RCC 7860 (cell line): ENCODE measurements at places on chromosomes 4 and X.

- no peak for DNase-seq
Measured at GRCh38 chrX:135697601-135698000, 15.8 kb upstream of the CT45A1 start.

GRCh38 chrX:109635146-109635545, 10.2 kb upstream of the KCNE5 start:
- DNase-seq, result no peak

GRCh38 chr4:141890279-141890678, 253.9 kb downstream of the IL15 start:
- DNase-seq, result no peak

DNA sequence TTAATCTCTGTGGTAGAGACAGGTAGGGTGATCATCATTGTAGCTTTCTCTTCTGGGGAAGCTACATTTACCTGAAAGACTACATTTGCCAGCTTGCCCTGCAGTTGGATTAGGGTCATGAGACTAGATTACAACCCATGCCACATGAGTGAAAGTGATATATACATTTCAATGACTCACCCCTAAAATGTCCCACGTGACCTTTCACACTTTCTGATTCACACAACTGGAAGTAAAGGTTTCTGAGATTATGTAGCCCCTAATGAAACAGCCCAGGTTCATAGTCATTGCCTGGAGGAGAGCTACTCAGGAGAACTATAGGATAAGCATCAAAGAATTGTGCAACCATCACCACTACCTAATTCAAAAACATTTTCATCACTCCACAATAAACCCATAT, 17.8 kb downstream of the PDCL2 start:
- DNase-seq, result no peak

GRCh38 chrX:19543951-19544381, 28.7 kb upstream of the MAP3K15 start:
- no peak for DNase-seq

DNA sequence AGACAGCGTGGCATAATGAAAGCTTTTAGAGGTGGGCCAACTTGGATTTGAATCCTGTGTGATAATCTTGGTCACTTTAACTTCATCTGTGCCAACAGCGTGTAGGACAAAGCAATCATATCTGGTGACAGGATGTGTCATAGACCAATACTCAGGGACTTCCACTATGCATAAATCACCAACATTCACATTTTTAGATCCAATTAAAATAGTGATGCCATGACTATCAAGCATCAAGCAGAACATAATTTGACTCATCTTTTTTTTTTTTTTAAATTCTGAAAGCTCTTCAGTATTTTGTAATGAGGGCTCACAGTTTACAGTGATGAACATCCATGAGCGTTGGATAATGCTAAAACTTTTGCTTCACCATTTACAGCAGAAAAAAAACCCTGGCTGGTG, 27.3 kb upstream of the RAPGEF2 start:
- DNase-seq, result no peak

GRCh38 chr4:9944431-9945425, 76.6 kb downstream of the SLC2A9 start:
- DNase-seq, result no peak

DNA sequence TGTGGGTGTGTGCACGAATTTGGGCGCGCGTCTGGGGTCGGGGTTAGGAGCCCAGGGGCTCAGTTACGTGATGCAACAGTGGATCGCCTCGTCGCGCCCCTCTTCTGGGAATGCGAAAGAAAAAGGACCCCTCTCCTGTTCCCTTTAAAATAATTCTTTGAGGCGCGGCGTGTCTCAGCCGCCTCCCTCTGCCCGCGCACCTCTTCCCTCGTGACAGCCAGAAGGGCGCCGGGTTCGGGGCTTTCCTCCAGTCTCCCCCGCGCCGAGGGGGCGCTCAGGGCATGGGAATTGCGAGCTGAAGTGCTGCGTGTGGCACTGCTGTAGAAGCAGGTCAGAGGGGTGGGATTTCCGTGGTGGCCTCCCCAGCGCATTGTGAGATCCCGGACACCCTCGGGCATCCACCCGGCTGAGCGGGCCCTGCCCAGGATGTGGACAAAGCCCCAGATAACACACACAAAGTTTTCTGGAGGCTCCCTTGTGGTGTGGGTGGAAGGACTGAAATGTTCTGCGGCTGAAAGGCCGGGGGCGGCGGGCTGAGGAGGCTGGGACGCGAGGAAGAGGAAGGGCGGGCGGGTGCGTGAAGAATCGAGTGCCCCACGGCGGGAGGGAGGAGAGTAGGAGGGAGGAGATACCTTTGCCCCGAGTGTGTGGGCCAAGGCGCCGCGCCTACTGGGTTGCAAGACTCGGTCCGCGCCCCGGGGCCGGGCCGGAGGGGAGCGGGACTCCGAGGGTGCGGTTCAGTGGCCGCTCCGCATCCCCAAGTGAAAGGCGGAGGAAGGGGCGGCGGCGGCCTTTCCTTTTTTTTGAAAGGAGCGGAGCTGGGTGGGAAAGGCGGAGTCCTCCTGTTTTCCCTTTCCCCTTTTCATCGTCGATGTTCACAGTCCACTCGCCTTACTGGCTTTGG, 752 bp downstream of the SEPTIN11 start:
- DNase-seq, result peak; percentile 31

DNA sequence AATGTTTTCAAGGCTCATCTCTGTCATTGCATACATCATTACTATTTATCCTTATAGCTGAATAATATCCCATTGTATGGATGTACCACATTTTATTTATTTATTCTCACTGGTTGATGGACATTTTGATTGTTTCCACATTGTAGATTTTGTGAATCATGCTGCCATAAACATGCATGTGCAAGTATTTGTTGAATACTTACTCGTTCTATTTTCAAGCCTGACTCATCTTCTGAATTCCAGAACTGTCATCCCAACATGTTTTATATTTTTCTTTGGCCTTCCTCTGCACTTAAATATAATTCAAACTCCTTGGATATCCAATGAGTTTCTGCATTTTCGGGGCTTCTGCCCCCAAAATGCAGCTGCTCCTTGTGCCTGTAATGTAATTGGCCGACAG, 77.6 kb downstream of the MXRA5 start:
- no peak for DNase-seq

GRCh38 chrX:36908801-36909675, 99.1 kb upstream of the FAM47C start:
- DNase-seq, result peak; percentile 23

DNA sequence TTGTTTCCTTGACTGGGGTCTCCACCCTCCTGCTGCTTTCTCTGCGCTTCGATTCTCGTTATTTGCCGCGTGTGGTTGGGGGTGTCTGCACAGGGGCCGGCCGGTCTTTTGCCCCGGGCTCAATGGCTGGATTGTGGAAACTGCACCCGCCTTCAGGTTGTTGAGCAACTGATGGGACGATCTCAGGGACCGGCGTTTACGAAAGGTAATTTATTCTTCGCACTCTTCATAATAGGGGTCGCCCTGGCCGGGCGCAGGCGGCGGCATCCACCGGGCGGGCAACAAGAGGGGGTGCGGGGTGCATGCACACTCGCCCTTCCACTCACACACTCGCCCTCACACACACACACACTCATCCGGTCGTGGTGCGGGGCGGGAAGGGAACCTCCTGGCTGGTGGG, 1.4 kb downstream of the ADGRL3 start:
- no peak for DNase-seq

DNA sequence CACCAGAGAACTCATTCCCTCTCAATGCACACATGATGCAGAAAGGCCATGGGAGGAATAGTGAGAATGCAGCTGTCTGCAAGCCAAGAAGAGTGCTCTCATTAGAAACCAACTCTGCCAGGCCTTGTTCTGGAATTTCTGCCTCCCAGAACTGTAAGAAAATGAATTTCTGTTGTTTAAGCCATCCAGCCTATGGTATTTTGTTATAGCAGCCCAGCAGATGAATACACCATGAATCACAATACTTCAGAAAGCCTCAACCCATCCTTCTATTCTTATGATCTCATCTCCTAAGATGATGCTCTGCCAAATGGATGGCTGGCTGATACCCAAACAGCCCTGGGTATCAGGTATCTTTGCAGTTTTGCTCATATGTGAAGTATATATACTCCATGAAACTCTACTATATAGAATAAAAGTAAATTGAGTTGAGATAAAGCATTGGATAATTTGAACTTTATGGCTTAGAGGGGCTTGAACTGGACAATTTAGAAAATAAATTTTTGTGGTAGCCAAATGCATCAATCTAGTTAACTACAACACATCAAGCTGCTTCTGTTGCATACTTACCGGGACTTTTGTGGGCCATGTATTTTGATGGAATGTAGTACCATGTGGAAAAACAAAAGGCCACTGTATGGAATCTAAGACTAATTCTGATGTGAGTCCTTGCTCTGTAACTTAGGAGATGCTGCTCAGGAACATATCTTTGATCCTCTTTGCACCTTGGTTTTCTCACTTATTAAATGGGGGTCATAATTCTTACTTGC, 245.9 kb downstream of the HS3ST1 start:
- no peak for DNase-seq

DNA sequence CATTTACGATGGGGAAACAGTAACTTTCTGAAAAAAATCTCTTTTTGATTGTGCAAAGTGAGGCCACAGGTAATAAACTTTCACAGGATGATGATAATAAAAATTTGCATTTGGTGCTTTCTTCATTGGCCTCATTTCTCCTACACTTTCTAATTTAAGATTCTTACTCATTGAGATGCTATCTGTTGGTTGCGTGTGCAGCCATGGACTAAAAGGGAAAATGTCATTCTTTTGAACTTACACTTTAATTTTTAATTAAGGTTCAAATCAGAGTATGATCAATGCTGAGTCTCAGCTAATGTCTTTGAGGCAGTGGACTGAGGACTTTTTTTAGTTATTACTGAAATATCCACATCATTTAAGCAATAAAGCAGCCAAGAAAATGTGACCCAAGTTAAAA, 87.6 kb downstream of the SEL1L3 start:
- DNase-seq, result no peak

GRCh38 chr4:89056953-89057398, at the start of gene FAM13A:
Gene FAM13A (minus strand): TSS chr4:89057185. CDS start chr4:89056964, 221 bp downstream.
- DNase-seq, result peak; percentile 64

GRCh38 chrX:150038986-150039599, 100.8 kb upstream of the EOLA2 start:
- DNase-seq, result peak; percentile 41

DNA sequence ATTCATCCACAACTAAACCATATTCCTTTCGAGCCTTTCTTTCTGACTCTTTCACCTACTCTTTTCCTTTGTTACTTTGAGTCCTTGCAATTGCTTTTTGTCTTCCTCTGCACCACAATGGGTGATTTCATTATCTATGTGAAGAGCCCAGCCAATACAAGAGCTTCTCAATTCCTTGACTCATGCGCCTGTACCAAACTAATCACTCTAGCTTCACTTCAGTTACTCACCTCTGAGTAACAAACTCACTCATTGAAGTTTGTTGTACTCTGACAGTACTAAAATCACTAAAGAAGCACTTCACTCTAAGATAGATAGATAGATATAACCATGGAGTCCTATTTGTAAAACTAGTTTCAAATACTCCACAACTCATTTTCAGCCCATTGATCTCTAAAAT, 191.7 kb upstream of the EPHA5 start:
- DNase-seq, result no peak

DNA sequence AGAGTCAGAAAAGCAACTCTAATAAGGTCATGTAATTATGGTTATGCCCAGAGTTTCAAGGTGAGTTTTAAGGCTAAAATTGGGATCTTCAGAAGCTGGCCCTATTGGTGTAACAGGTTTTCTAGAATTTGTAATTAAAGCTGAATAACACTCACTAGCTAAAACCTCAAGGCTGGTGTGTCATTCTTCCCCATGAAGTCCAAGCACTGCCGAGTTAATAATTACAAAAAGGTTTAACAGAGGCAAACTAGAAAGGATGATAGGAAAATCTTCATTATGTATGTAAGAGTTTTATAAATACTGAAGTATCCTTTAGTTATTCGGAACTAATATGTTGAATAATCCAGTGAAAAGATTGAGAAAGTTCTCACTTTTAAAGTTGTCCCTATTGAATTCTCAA, 34.3 kb downstream of the MXRA5 start:
- peak; percentile 38 for DNase-seq

DNA sequence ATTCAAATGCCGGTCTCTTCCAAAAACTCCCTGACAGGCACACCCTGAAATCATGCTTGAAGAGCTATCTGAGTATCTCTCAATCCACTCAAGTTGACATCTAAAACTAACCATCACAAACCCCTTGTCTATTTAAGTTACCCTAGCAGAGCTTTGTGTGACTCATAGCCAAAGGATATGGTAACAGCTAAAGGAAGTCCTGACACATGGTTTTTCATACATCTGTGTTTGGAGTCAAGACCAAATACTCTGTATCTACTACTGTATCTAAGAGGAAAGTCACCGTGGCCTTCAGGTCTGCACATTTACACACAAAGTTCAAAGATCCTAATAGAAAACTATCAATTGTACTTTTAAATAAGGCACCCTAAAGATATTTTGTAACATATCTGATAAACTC, 239.6 kb upstream of the VCX start:
- DNase-seq, result no peak

DNA sequence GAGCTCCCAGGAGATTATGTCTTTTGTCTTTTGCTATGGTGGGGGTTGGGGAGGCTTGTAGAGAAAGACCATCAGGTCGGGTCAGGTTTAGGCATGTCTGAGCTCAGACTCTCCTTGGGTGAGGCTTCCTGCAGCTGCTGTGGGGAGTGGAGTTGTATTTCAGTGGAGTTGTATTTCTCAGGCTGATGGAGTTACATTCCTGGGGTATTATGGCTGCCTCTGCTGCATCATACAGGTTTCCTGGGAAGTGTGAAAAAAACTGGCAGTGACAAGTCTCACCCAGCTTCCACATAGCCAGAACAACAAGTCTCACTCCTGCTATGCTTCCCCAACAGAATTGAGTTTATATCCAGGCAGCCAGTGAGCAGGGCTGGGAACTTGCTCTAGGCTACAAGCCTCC, 119.3 kb downstream of the VSIG4 start:
- no peak for DNase-seq

DNA sequence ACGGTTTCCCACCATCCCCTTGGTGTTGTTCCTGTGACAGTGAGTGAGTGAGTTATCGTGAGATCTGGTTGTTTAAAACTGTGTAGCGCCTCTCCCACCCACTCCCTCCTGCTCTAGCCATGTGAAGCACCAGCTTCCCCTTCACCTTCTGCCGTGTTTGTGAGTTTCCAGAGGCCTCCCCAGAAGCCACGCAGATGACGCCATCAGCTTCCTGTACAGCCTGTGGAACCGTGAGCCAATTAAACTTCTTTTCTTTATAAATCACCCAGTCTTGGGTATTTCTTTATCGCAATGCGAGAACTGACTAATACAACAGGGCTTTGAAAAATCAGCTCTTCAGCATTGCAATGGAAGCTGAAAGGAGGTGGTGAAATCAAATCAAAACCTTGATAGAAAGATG, 50.0 kb downstream of the FGFBP1 start:
- DNase-seq, result no peak

GRCh38 chr4:2048831-2049230, 10.3 kb upstream of the NAT8L start:
- no peak for DNase-seq

GRCh38 chr4:108097990-108098553, 70.7 kb downstream of the LEF1 start:
- no peak for DNase-seq

- DNase-seq, result no peak
Measured at GRCh38 chrX:137428221-137428661, 137.7 kb upstream of the ZIC3 start.

GRCh38 chr4:40227284-40227683, 30.5 kb downstream of the RHOH start:
- no peak for DNase-seq

- DNase-seq, result no peak
Measured at GRCh38 chr4:87932718-87933141, 42.8 kb upstream of the SPP1 start.

- no peak for DNase-seq
Measured at GRCh38 chr4:163164591-163164990, 2.1 kb downstream of the NAF1 start.

GRCh38 chr4:15336410-15337167, 91.2 kb upstream of the C1QTNF7 start:
- DNase-seq, result peak; percentile 54
